Kidney capillary endothelial cell (primary cell): ENCODE measurements at places on chromosomes 13 and 19.

- DNase-seq, result no peak
These were observed 1.2 kb downstream of the C13orf46 start for GRCh38 chr13:113972451-113973217.

DNA sequence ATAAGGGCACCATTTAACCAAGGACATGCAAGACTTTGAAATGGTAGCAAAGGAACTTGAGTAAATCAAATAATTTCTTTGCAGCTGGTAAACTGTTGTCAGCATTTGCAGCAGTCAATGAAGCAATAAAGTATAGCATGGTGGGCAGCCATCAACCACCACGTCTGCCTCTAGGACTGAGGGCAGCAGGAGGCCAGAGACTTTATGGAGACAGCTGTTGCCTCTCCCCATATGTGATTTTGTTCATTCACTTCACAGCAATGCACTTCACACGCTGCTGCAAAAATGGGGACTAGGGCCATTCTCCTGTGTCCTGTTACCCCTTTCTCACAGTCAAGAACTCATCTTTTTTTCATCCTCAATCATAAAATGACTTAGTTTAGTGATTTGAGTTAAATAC is 51.3 kb upstream of the PCDH9 start:
- DNase-seq, result no peak

DNA sequence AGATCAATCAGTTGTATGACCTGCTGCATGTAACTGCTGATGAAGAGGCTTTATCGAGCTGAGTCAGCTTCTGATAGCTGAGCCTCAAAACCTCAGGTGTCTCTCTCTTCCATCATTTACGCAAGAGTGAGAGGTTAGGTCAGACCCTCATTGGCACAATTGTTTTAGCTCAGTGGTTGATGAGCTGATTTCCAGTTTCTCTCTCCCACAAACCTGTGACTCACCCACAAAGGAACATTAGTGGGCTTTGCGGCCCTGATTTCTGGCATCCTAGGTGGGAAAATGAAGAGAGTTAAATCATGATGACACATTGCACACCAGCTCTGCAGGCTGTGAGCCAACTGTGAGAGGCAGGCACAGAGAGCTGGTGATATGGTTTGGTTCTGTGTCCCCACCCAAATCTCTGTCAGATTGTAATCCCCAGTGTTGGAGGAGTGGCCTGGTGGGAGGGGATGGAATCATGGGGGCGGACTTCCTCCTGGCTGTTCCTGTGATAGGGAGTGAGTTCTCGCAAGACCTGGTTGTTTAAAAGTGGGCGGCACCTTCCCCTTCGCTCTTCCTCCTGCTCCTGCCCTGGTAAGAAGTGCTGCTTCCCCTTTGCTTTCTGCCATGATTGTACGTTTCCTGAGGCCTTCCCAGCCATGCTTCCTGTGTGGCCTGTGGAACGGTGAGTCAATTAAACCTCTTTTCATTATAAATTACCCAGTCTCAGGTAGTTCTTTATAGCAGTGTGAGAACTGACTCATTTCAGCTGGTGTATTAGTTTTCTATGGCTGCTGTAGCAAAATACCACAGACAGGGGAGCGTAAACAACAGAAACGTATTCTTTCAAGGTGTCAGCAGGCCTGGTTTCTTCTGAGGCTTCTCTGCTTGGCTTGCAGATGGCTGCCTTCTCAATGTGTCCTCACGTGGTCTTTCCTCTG is 33.5 kb upstream of the TMTC4 start:
- no peak for DNase-seq

- DNase-seq, result no peak
These were observed 13.3 kb downstream of the C3 start for GRCh38 chr19:6707011-6707657.

DNA sequence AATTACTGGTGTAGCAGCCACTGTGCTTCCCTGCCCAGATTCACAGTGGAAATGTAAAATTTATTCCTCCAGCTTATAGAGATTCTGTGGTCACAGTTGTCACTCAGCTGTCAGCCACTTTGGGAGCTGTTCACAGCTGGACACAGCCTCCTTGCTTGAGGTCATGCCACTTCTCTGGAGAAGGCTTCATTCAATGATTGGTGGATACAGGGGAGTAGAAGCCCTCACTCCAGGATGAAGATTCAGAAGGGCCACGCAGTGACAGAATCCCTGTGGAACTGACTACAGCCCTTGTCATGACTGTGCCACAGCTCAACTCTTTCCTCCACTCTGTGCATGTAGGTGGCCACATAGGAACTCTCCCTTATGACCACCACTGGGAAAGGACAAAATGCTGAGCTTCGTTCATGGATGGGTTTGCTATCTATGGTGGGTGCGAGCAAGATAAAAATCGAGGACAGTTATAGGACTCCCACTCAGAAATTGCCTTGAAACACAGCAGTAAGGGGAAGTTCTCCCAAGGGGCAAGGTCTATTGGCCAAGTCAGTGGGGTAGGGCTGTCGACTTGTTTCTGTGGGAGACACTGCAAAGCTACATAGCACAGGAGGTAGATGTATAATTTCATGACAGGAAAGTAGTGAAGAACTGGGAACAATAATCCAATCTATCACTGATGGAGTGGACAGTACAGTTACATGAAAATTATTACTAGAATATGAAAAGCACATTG is 98.7 kb downstream of the CCNA1 start:
- DNase-seq, result no peak

DNA sequence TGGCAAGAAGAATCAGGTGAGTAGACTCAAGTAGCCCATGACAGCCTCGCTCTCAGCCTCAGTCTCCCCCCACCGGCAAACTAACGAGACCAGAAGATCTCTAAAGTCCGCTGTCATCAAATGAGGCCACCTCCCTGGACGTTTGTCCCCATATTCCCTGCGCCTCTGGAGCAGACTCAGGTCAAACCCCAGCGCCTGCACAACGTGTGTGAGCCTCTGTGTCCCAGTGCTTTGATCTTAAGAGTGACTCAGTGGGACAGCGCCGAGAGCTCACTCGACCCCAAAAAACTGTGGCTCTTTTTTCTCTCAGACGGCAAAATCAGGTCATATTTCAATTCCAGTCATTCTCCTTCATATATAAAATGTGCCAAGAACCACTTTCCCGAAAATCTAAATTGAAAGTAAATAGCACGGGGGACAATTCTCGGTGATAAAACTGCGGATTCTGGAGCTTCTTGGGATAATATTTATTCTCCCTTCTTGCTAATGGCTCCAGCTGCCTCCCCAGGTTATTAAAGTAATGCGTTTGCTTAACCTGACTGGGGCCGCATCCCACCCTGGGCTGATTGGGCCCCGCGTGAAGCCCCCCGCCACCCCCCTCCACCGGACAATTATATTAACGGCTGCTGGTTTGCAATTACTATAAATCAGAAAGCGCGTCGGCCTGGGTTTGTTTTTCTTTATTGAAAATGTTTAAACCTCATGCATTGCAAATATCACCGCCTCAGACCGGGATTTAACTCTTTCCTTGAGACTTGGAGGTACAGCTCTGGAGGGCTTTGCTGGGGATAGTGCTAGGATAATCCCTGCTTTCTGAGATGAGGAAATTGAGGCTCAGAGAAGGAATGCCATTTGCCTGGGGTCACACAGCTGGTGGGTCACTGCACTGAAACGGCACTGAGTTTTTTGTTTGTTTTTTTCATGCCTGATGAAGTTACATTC is 37.5 kb upstream of the ZNRF4 start:
- no peak for DNase-seq

DNA sequence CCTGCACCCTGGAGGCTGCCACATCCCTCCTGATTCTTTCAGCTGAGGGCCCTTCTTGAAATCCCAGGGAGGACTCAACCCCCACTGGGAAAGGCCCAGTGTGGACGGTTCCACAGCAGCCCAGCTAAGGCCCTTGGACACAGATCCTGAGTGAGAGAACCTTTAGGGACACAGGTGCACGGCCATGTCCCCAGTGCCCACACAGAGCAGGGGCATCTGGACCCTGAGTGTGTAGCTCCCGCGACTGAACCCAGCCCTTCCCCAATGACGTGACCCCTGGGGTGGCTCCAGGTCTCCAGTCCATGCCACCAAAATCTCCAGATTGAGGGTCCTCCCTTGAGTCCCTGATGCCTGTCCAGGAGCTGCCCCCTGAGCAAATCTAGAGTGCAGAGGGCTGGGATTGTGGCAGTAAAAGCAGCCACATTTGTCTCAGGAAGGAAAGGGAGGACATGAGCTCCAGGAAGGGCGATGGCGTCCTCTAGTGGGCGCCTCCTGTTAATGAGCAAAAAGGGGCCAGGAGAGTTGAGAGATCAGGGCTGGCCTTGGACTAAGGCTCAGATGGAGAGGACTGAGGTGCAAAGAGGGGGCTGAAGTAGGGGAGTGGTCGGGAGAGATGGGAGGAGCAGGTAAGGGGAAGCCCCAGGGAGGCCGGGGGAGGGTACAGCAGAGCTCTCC is 6.9 kb upstream of the CEACAM5 start:
- DNase-seq, result no peak

- no peak for DNase-seq
These were observed 7.6 kb upstream of the PTBP1 start for GRCh38 chr19:789701-790060.

GRCh38 chr19:44050740-44051649 is 841 bp upstream of the ZNF223 start:
- no peak for DNase-seq

DNA sequence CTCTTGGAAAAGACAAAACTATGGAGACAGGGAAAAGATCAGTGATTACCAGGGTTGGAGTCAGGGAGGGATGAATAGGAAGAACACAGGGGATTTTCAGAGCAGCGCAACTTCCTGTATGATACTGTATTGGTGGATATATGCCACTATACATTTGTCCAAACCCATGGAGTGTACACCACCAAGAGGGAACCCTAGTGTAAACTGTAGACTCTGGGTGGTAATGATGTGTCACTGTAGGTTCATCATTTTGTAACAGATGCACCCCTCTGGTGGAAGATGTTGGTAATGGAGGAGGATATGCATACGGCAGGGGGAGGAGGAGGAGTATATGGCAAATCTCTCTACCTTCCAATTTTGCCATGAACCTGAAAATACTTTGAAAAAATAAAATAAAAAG is 68.1 kb downstream of the UFM1 start:
- peak; percentile 12 for DNase-seq

GRCh38 chr13:79646880-79647279 is 165.9 kb downstream of the NDFIP2 start:
- no peak for DNase-seq

DNA sequence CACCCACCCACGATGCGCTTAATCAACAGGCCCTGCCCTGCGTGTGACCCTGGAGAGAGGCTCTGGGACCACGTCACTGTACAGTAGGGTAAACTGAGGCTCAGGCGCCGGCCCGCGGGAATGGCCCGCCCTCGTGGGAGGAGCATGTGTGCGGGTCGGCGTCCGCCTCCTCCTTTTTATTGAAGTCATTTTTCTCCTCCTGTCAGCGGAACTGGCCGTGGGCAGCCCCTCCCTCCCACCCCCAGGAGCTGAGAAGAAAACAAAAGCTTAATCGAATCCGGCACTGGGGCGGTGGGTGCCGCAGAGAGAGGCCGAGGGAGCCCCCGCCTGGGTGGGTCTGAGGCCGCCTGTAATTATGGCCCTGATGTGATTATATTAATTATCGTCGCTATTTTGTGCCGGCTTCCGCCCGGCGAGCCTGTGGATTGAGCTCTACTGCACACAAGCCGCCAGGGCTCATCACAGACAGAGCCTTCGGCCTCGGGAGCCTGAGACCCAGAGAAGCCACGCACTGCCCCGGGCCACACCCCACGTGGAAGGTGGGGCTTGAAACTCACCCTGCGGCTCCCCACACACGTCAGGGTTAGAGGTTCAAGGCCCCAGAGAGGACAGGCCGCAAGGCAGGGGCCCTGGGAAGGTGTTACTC is 7.0 kb downstream of the C2CD4C start:
- DNase-seq, result no peak

DNA sequence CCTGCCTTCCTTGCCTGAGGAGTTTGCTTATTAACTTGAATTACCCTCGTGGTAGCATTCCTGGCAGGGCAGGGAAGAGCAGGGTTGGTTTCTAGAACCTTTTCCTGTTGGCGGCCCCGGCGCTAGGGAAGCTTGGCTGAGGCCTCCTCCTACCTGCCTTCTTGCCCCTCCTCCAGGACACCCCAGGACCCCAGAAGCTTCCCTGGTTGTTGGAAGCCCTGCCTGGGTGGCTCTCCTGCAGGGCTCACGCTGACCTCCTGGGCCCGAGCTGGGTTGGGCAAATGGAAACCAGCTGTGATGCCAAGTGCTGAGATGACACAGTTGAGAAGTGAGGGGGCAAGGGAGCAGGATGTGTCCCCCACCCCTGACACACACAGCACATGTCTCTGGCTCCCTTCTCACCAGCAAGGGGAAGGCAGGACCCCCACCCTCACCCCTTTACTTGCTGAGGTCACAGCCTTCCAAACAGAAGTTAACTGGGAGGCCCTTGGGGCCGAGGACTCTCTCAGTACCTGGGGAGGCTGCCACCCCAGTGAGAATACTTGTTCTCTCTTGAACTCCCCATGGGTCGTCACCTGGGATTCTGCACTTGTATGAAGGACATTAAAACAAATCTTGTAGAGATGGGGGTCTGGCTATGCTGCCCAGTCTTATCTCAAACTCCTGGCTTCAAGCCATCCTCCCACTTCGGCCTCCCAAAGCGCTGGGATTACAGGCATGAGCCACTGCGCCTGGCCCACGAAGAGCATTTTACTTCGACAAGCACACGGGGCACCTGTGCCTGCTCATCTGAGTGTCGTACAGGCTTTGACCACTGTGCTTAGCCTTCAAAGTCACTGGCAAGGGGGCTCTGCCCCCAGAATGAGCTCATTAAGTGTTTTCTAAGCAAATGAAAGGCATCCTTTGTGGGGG is 10.5 kb downstream of the CEBPA start:
- DNase-seq, result no peak

DNA sequence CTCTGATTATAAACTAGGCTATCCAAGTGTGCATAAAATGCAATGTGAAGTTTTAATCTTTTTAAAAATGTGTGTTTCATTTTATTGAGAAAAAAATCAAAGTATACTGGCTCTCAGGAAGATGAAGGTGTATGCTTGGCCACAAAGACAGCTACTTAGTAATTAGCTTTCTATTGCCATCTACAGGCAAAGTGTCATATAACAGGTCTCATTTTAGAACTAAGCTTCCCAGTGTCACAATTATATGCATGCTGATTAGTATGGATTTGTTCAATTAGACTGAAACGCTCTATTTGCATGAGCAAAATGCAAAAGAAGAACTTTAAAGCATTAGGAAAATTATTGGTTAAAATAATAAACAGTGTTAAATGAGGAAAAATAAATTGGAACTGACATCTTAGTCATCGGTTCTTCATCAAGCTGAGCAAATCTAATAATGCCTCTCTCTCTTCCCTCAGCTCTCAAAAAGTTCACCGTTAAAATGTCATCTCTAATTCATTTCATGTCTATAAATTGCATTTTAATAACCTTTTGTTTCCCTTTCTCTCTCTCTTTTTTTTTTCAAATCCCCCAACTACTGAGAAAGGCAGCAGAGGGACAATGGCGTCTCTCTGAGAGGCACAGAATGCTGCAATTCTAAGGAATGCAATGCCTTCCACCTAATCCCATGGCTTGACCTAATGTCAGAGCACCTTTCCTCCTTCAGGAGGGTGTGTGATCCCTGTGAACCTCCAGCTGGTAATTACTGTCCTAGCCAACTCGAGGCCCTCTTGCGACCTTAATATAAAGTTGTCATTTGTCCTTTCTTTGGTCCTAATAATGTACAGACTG is 313.1 kb upstream of the MAB21L1 start:
- peak; percentile 37 for DNase-seq
